Upper lobe of left lung (tissue), 6 donors: ENCODE measurements at places on chromosomes 12 and 14. TPM values are rescaled to one million over a fixed set of nuclear protein-coding genes. Genes with fewer than 3 reads are reported as not detected.
A peak's percentile ranks its signal among the peaks of the same experiment; 100 is the strongest.

EML5 gene
- total RNA-seq: 10.5 TPM

KRT73 gene
- not detected for total RNA-seq

ABCC9 gene
- 23.4 TPM for total RNA-seq

A2ML1 gene
- 0.15 TPM for total RNA-seq

RASSF9 gene
- total RNA-seq: 4.9 TPM

CLEC2D gene
- total RNA-seq: 9.6 TPM

ZFHX2 gene
- 1.7 TPM for total RNA-seq

TAS2R9 gene
- not detected for total RNA-seq

PLCZ1 gene
- not detected for total RNA-seq

KRT77 gene
- total RNA-seq: not detected

PPP4R4 gene
- 6.2 TPM for total RNA-seq

- DNase-seq: no peak
These were observed 4.5 kb upstream of the SH2B3 start for GRCh38 chr12:111401167-111401605.

DNA sequence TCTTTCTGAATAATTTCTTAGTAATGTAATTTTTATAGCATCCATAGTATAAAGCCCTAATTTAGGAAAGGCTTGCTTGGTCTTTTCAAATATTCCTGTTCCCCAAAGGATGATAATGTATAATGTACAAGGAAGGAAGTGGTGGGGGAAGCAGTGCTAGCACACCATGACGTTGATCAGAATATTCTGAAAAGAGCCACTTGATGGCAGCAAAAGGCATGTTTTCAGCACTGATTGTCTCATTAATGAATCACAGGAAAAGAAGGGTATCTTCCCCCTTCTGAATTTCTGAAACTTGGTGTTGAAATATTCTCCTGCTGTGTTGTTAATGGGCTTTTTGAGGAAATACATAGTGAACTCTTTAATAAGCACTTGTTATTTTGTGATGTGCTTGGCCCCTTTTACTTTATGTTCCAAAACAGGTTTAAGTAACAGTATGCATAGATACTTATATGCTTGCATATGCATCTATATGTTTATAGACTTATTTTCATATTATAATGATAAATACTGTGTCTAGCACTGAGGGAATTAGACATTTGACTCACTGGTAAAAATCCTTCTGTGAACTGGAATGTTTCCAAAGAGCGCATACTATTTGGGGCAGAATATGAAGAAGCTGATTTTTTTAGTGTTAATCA is 122.0 kb downstream of the TMEM117 start:
- no peak for DNase-seq

GRCh38 chr14:33678005-33678404 is 272.9 kb downstream of the EGLN3 start:
- no peak for DNase-seq

DNA sequence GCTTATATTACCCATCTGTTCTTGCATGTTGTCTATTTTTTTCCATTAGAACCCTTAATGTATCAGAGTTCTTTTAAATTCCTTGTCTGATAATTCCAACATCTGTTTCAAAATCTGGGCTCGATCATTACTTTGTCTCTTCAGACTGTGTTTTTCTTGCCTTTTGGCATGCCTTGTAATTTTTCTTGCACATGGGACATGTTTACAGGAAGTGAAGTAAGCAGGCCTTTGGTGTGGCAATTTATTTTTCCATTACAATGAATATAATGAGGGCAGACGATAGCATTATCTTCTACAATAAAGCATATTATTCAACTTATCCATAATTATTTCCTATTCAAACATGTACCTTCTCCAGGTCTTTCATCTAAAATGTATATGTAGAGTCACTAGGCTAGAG is 48.3 kb downstream of the STXBP6 start:
- DNase-seq: no peak

GRCh38 chr14:53148671-53149070 is 4.5 kb downstream of the DDHD1 start:
- no peak for DNase-seq

GRCh38 chr14:93274055-93274806 is 58.6 kb downstream of the BTBD7 start:
- no peak for DNase-seq

DNA sequence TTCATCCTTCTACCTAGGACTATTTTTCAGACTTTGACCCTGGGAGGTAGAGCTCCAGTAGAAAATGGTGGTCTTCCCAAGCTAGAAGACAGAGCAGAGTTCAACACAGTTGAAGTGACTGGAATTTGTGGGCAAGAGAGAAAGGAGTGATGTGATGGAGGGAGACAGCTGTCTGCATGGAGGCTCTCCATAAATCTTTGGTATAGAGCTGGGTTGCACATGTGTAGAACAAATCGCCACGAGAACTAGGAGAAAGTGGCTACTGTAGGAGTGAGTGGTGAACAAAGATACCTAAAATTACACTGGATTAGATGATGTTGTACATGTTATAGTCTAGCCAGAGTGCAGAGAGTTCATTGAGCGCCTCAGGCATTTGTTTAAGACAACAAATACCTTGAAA is 14.5 kb downstream of the GPR135 start:
- no peak for DNase-seq

DNA sequence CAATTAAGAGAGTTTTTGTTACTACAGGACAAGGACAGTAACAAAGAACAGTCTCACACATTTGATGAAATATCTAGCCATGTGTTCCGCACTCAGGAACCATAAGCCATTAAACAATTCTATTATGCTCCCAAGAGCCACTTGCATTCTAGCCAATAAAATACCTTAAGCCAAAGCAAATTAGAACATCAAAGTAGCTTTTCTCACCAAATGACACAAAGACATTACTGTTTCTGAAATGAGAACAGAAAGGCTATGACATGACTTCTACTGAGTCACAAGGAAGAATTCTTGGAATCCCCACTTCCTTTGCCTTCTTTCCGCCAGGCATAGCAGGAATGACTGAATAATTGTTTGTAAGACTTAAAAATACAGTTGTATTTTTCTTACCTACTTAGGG is 445.8 kb downstream of the ATP23 start:
- DNase-seq: no peak

DNA sequence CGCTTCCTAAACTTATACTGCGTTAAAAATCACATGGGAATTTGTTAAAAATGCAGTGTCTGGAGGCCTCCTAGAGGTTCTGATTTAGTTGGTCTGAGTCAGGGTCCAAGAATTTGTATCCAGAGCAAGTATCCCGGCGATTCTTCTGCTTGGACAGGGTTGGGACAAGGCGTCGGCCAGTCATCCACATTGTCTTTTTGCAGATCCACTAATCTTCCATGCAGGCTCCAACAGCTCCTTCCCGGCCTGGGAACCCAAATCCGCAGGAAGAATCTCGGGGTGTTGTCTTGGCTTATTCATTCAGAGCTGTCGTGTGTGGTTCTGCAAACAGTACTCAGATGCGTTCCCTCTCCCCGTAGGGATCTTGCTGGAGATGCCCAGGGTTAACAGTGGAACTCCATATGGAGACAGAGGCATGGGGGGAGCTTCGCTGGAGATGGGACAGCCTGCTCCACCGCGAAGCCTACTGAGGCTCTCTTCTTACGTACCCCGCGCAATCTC is 25.3 kb downstream of the GPRC5D start:
- DNase-seq: no peak

DNA sequence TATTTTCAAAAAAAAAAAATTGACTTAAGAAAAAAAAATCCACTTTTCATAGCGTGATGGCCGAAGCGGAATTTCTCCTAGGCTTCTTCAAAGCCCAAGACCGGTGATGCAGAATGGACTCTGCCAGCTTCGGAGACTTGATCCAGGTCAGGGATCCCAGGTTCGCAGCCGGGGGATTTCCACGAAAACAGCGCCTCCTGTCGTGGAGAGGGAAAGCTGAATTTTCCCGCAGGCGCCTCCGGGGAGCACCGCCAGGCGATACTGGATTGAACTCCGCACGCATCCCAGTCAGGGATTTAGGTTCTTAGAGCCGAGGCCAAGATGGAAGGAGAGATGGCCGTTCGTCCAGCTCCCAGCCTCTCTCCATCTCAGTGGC is 2.1 kb downstream of the TTC6 start:
- DNase-seq: peak; percentile 30

- DNase-seq: no peak
These were observed 12.1 kb downstream of the ASIC1 start for GRCh38 chr12:50069539-50069938.

DNA sequence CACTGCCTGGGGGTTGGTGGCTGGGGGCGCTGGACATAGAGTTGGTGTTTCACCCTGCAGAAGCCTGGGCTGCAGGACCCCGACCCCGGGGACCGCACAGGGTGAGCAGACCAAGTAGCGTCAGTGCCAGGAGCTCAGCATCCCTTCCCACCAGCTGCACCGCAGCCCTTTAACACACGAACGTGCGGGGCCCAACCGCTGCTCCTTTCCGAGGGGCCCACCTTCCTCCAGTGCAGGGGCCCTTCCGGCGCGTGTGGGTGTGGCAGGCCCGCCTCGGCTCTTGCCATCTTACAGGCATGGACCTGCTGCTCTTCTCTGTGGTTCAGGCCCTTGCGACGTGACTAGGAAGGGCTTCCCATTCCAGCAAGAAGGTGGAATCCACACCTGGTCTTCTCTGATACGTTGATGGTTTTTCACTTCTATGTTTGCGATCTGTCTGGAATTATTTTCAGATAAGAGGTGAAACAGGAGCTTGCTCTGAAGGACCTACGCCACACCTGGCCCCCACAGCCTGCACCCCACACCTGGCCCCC is 47.8 kb downstream of the LRCOL1 start:
- DNase-seq: no peak

GRCh38 chr12:16492820-16493797 is 112.9 kb downstream of the LMO3 start:
- DNase-seq: no peak

- no peak for DNase-seq
These were observed 57.9 kb upstream of the STK38L start for GRCh38 chr12:27186022-27186839.

- DNase-seq: no peak
These were observed 5.2 kb downstream of the PPM1A start for GRCh38 chr14:60254176-60254575.

DNA sequence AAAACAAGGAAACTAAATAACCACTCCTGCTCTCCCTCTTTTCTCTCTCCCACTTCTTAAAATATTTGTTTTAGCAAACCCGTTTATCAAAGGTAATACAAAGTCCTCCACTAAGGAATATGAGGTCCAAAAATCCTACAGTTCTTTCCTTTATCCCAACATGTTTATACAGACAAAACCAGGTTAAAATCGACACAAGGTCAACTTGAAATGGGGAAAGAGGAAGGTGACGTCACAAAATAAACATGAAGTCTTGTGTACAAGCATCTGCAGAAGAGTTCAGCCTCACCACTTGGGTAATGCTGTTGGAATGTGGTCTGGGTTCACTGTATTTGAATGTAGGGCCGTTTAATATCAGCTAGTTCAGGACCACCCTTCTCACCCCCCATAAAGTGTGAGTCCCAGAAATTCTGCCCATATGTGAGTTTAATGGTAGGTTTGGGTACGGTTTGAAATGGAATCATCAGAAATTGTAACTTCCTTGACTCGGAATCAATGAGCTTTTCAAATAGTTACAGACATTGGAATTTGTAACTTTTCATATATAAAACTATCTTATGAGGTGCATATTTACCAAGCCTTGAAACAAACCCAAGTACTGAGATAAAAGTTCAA is 120.0 kb upstream of the SLC38A2 start:
- no peak for DNase-seq

- no peak for DNase-seq
These were observed 3.8 kb upstream of the HIF1A start for GRCh38 chr14:61691495-61691894.

- no peak for DNase-seq
These were observed 58.9 kb upstream of the ANKS1B start for GRCh38 chr12:100043631-100044030.

DNA sequence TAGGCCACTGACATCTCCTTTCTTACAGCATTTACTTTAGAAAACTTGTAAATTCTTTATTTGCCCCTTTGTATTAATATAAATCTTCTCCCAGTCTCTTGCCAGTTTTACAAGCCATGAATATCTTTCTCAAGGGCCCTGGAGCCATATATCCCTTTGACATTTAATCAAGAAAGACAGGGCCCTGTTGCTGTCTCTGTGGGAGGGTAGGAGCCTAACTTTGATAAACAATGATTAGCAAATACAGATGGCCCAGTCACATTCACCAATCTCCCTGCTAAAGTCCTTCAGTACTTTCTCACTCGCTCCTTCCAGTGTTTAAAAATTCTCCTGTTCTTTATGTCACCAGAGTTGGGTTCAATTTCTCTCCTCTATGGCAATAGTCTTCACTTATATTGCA is 479.8 kb upstream of the USP15 start:
- DNase-seq: no peak

GRCh38 chr12:26124446-26125399 is at the start of gene BHLHE41:
BHLHE41 (minus strand) TSS chr12:26125037; CDS start chr12:26124779, 258 bp downstream.
- peak; percentile 51 for DNase-seq

DNA sequence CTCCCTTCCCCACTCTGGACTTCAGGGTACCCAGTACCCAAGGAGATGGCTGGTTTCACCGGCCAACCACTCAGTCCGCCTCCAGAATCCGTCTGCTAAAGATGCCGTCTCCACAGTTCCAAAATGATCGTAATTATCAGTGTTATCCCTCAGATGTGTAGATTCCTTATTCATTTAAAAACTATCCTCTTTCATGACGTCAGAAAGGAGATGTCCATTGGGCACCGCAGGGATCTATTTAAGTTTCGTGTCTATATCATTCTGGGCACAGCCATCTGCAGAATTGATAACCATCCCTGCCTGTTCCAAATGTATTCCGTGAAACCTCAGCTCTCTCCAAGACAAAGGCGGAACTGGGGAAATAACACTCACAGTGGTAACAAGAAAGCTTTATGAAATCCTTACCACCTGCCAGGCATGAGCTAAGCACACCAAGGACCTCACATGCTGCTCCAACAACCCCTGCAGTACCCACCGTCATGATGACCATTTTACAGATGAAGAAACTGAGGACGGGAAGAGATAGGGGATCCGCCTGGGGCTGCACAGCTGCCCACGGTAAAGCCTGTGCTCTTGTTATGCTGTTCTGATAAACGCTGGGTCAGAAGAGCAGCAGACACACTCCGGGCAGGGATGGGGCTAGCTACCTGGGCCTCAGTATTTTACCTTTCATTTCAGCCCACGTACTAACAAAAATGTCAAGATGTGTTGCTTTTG is 90.0 kb downstream of the BCL11B start:
- no peak for DNase-seq
